ENCODE measurements at places on chromosomes 6 and 20.

GRCh38 chr6:49979584-49979983 is 10.2 kb upstream of the DEFB113 start:
- DNase-seq: no peak

- no peak for DNase-seq
Measured at GRCh38 chr6:77502981-77503380, 39.7 kb upstream of the HTR1B start.

DNA sequence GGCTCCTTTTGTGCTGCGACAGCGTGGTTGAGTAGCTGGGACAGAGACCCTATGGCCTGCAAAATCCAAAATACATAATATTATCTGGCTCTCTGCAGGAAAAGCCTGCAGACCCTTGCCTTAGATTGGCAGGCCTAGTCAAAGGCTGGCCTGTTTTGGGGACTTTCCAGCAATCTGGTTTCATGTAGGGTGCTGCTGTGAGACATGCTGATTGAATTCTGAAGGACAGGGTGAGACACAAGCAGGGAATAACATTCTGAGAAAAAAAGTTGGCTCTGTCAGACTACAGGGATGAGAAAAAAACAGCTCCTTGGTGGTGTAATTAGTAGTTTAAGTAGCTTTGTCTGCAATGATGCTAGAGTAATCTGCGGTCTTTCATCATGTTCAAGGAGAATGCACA is 402.7 kb upstream of the AGPAT4 start:
- no peak for DNase-seq

- no peak for DNase-seq
Measured at GRCh38 chr6:28658475-28659249, 133.0 kb downstream of the GPX5 start.

- peak; percentile 85 for DNase-seq
Measured at GRCh38 chr20:19786311-19786710, 28.3 kb downstream of the RIN2 start.

DNA sequence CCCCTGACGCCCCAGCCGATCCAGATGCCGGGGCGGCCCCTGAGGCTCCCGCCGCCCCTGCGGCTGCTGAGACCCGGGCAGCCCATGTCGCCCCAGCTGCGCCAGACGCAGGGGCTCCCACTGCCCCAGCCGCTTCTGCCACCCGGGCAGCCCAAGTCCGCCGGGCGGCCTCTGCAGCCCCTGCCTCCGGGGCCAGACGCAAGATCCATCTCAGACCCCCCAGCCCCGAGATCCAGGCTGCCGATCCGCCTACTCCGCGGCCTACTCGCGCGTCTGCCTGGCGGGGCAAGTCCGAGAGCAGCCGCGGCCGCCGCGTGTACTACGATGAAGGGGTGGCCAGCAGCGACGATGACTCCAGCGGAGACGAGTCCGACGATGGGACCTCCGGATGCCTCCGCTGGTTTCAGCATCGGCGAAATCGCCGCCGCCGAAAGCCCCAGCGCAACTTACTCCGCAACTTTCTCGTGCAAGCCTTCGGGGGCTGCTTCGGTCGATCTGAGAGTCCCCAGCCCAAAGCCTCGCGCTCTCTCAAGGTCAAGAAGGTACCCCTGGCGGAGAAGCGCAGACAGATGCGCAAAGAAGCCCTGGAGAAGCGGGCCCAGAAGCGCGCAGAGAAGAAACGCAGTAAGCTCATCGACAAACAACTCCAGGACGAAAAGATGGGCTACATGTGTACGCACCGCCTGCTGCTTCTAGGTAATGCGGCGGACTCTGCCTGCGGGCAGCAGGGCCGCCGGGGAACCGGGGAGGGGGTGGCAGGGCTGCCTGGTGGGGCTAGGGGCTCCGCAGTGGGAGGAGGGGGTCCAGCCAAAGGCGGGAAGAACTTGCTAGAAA is 2.3 kb downstream of the GNAS start:
- DNase-seq: no peak

GRCh38 chr6:145559836-145560235 is 175.5 kb downstream of the EPM2A start:
- DNase-seq: no peak

DNA sequence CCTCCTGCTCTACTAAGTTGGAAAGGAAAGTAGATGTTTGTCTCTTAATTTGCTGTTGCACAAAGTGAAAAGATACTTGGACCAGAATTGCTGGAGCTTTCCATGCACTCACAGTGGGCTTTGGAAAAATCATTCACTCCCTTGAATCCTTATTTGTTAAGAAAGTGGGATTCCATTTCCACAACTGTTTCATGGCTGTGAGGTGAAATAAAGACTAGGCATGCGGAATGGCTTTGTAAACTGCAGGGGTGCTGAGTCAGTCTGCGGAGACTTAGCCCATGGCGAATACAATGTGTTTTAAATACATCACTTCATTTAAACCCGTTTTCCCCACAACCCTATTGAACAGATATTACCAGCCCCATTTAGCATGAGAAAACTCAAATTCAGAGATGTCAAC is 36.8 kb upstream of the CLDN20 start:
- no peak for DNase-seq

GRCh38 chr6:134675110-134676054 is 274.5 kb downstream of the ALDH8A1 start:
- DNase-seq: no peak

- no peak for DNase-seq
Measured at GRCh38 chr6:76681781-76682180, 609.3 kb upstream of the IMPG1 start.

DNA sequence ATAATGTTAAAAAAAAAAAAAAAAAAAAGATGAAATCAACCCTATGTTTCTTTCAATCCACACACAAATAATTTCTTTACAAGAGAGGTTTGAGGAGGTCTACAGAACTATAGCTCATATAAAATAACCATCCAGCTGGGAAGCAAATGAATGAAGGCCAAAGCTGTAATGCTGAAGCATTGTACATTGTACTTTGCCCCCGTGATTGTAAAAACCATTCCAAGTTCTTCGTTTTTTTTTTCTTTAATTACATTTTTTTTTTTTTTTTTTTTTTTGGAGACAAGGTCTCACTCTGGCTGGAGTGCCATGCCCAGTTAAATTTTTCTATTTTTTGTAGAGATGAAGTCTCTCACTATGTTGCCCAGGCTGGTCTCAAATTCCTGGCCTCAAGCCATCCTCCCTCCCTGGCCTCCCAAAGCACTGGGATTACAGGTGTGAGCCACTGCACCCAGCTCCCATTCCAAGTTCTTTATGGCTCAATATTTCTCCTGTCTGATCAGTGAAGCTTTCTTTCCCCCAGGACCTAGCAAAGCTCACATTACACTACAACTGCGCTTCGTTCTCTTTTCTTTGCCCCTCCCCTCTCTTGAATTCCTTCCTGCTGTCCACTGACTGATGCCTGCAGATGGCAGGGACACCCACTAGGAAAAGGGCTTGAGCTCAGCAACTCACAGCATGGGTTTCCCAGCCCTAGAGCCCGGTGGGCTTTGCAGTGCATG is 53.0 kb upstream of the NOP56 start:
- DNase-seq: peak; percentile 56

GRCh38 chr20:3681931-3682781 is at the start of gene ADAM33:
ADAM33 (minus strand) TSS chr20:3682010; CDS start chr20:3682004, 6 bp downstream.
- no peak for DNase-seq

DNA sequence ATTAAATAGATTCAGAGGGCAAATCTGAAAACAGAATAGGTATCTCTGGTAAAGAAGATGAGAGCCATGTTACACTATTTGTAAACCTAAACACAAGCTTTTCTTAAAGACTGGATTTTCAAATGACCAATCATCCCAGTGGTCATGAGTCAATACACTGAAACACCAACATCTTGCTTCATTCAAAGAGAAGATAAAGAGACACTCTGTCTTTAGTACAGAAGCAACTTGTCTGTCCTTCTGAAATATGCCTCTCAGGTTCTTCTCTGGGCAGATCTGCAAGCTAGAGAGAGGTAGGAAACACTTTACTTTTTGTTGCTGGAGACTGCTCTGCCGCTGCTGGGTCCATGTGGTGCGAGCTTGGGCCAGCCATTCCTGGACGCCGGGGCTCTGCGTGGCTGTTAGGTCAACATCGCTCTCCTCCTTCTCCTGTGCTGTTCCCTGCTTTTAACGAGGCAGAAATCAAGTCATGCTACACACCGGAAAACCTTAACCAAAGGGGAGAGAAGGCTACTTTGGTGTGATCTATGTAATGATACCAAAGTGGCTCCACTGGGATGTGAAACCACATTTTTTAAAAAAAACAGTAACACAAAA is 368.2 kb downstream of the SYNE1 start:
- no peak for DNase-seq

All from NCI-H524 treated with DMSO at 0.1 percent for 48 hours (cell line).